ENCODE measurements at places on chromosomes 13 and 19.

DNA sequence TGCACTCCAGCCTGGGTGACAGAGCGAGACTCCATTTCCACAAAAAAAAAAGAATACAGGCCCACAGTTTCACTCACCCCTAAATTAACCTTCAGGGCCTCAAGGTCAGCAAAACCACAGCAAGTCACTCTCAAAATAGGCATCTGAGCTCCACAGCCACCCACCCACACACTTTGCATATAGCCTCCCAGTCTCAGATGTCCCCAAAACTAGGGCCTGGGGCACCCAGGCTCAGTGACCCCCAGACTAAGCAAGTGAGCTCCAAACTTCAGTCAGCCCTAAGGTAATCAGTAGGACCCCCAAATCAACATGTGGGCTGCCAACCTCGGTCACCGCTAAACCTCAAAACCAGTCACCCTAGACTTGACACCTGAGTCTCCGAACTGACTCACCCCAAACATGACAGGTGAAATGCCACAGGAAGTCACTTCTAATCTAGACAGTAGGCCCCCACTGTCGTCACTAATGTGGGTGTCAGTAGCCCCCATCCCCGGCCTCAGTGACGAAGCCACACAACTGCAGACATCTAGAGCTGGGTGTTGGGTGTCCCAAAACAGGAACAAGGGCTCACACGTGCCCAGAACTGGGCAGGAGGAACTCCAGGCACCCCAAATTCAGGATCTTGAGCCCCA lies 13.9 kb downstream of the RABAC1 start:
- DNase-seq = no peak

- peak; percentile 36 for DNase-seq
These were observed 2.0 kb upstream of the TMEM221 start for GRCh38 chr19:17450264-17451075.

- no peak for DNase-seq
These were observed 9.6 kb downstream of the SH3GL1 start for GRCh38 chr19:4390567-4391305.

- DNase-seq = peak; percentile 96
These were observed 372 bp upstream of the ZNF699 start for GRCh38 chr19:9309974-9310446.

- no peak for DNase-seq
These were observed 9.5 kb downstream of the C13orf46 start for GRCh38 chr13:113964251-113964995.

DNA sequence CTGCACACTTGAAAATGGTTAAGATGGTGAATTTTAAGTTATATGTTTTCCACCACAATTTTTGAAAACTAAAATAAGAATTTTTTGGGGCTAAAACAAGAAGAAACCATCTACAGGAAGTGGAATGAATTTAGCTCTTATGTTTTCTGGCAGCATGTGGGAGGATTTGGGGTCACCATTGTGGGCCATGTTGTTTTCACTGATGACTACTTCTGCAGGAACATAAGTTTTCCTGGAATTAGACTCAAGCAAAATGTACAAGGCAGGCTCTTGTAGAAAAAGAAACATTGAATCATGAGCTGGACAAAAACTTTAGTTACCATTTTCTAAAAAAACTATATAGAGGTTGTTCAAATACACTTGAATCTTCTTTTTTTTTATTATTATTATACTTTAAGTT lies 125.3 kb upstream of the C1QTNF9B start:
- DNase-seq = no peak

DNA sequence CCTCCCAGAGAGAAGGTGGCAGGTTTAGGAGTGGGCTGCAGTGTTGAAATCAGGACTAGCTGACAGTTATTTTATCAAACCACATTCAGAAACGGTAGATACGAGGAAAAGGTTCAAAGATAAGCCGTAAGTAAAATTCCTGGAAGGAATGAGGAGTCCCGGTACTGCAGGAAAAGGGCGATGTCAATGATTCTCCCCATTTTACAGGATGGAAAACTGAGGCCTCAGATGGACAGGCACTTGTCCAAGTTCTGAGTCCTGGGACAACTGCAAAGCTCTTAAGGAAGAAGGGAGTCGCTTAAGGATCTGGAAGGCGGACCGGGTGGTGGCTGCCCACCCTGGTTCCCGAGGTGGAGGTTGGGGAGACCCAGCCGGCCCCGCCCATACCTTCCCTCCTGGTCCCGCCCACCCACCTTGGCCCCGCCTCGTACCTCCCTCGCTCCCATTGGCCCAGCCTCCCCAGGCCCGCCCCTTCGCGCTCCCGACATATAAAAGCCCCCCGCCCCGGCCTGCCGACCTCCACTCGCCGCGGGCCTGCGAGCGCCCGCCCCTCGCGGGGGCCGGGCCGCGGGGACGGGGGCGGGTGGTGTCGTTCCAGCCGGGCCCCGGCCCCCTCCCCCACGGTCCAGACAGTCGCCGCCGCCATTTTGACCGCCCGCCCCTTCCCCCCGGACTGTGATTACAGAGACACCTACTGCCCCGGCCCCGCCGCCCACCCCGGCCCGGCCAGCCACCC lies 603 bp downstream of the RFX1 start:
- DNase-seq = peak; percentile 88

GRCh38 chr19:47790398-47790814 lies 11.9 kb downstream of the SELENOW start:
- DNase-seq = peak; percentile 76

- no peak for DNase-seq
These were observed 114.2 kb upstream of the UQCRFS1 start for GRCh38 chr19:29326849-29327840.

GRCh38 chr19:29978080-29978479 lies 36.0 kb downstream of the URI1 start:
- DNase-seq = no peak

DNA sequence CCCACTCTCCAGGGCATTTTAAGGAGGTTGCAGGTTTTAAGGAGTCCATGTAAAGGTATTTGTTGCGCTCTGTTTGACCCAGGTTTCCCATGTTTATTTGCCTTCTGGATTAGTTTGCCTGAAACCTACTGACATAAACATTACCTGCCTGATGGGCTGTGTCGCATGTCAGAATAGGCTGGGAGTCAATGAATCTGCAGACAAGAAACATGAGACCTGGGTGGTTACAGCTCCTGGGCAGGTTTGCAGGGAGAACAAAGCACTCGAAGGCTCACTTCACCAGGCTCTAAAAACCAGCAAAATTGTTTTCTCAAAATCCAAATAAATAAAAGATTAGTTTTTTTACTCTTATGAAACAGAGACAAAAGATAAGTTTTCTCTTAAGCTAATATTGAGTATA lies 114.4 kb upstream of the SERTM1 start:
- no peak for DNase-seq

- peak; percentile 43 for DNase-seq
These were observed 1.5 kb downstream of the SMAD9 start for GRCh38 chr13:36918246-36919131.

- DNase-seq = no peak
These were observed 58.7 kb upstream of the TMTC4 start for GRCh38 chr13:100733261-100733660.

DNA sequence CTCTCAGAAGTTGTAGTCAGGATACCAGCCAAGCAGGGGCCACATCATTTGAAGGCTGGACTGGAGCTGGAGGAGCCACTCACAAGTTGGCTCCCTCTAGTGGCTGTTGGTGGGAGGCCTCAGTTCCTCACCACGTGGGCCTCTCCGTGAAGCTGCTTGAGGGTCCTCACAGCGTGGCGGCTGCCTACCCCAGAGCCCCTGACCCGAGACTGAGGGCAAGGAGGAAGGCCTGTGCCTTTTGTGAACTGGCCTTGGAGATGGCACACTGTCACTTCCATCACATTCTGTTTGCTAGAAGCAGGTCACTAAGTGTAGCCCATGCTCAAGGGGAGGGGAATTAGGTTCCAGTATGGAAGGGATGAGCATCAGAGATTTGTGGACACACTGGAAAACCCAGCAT lies 14.6 kb downstream of the GNA11 start:
- DNase-seq = peak; percentile 77

GRCh38 chr13:108957369-108958012 lies 328.1 kb downstream of the MYO16 start:
- peak; percentile 81 for DNase-seq

- no peak for DNase-seq
These were observed 495.9 kb downstream of the GPC5 start for GRCh38 chr13:91894316-91894715.

DNA sequence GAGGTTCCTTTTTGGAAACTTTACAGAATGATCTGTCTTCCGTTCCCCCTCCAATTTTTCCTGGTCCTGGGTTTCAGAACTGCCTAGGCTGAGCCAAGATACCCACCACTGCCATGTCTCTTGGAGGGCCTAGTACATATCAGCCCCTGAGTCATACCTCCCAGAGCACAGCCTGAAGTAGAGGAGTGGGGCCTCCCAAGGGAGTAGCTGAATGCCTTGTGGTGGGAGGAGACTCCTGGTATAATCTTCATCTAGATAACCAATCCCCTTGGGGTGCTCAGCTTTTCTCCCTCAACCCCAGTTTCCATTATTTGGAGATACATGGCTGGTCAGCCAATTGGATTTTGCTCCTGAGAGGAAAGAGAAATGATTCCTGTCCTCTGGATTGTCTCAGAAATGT lies 30.3 kb downstream of the ZNF763 start:
- peak; percentile 17 for DNase-seq

- DNase-seq = no peak
These were observed 1491.9 kb downstream of the SLITRK5 start for GRCh38 chr13:89163096-89163495.

DNA sequence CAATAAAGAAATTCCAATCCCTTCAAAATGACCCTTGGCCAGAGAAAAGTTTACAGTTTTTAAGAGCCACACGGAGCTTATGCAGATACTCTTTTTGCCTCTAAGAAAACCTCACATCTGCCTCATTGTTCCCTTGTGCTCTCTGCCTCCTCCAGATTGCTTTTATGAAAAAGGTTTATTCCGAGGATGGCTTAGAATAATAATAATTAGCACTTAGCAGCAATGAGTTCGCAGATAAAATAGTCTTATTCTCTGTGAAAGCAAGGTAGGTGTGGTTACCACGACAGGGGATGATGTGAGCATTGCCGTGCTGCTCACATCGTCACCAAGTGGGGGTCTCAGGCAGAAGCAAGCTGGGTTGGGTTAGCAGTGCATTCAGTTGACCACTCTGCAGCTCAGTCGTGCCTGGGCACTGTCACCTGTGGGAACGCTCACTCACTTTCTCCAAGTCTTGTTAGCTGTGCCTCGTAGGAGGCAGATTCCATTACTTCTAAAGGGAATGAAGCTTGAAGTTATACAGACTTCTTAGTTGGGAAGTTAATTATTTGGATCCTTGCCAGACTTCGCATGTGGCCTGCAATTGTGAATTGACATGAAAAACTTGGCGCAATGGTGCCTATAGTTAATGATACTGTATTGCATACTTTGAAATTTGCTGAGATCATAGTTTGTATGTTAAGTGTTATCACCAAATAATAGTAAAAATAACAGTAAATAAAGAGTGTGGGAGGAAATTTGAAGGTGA lies 157.2 kb downstream of the MYO16 start:
- no peak for DNase-seq

- no peak for DNase-seq
These were observed 9.3 kb upstream of the LAIR1 start for GRCh38 chr19:54373781-54374631.

DNA sequence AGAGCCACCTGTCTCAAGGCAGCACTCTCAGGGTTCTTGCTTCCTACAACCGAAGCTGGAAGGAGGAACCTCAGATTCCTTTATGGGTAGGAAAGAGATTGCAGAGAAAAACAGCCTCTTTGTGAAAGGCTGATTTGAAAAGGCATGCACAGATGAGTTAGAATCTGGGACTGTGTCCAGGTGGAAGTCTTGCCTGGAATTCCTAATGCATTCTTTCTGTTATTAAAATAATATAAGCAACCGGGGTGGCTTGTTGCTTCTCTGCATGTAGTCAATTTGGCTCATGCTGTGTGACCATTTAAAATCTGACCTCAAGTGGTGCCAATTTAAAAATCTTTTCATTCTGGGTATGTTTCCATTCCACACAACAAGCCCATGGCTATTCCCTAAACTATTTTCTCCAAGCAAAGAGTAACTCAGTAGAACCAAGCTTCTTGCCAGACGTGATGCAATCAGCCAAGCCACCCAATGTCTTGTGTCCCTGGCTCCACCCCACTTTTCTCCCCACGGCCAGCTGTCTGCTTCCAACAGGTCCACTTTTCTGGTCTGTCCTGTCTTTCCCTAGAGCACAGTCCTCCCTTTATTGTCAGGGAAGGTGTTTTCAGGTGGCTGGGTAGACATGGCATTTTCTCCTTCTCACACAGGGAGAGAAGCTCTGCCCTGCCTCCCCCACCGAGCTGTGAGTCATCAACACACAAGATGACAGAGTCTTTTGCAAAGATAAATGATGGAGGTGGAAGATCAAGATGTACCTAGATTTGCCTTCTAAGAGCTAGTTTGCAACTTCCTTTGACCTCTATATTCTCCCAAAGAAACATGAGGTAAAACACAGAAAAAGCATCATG lies 394.3 kb downstream of the FOXO1 start:
- peak; percentile 31 for DNase-seq

DNA sequence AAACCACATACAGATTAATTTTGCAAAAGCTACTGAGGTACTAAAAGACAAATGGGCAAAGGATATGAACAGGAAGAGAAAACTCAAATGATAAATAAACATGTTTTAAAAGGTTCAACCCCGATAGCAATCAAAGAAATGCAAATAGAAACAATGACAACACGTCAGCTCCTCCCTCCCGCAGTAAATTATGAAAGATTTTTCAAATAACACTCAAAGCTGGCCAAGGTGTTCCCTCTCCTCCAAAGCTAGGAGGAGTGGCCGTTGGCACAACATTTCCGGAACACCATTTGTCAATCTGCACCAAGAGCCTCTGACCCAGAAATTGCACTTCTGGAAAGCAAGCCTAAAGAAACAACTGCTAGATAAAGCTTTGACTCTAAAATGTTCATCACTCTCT lies 28.3 kb downstream of the INSR start:
- DNase-seq = no peak

DNA sequence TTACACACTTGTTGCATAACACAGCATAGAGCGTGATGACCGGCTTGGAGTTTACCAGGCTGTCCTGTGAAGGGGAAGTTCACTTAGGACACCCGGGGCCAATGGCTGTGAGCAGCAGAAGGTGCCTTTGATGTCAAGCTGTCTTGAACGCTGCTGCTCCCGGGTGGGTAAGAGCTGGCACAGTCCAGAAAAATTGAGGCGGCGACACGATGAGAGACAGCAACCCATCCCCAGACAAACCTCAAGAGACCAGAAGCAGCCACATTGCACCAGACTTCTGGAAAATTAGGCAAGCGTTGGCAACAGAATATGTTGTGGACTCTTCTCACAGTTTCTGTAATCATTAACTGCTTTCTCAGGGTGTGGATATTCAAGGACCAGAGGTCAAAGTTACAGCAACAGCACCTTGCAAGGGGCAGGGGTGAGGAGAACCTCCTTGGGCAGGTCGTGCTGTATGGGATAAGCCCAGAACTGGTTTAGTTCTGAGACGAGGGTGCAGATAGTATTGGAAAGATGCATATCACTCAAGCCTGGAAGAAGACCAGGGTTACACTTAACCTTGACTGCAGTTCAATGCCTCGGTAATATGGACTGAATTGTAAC lies 10.1 kb downstream of the NFILZ start:
- no peak for DNase-seq

GRCh38 chr19:49710372-49710951 lies 19.5 kb downstream of the CPT1C start:
- DNase-seq = peak; percentile 84
